ENCODE measurements at places on chromosomes 13 and 19.
A peak's percentile ranks its signal among the peaks of the same experiment; 100 is the strongest.

GRCh38 chr13:84433024-84433423 lies 550.8 kb upstream of the SLITRK1 start:
- no peak overlapping the region for H3K4me3 ChIP-seq
- no peaks in the 10 kb centered on the region for H3K27me3 ChIP-seq
- no peaks in the 10 kb centered on the region for H3K4me1 ChIP-seq
- H3K27ac ChIP-seq = no peak overlapping the region
- H3K36me3 ChIP-seq = no peaks in the 10 kb centered on the region

- no peak overlapping the region for H3K27ac ChIP-seq
- peaks cover 66% of the 10 kb centered on the region for H3K4me1 ChIP-seq
Observed at GRCh38 chr19:55638864-55639359, 1.9 kb upstream of the ZNF580 start.

DNA sequence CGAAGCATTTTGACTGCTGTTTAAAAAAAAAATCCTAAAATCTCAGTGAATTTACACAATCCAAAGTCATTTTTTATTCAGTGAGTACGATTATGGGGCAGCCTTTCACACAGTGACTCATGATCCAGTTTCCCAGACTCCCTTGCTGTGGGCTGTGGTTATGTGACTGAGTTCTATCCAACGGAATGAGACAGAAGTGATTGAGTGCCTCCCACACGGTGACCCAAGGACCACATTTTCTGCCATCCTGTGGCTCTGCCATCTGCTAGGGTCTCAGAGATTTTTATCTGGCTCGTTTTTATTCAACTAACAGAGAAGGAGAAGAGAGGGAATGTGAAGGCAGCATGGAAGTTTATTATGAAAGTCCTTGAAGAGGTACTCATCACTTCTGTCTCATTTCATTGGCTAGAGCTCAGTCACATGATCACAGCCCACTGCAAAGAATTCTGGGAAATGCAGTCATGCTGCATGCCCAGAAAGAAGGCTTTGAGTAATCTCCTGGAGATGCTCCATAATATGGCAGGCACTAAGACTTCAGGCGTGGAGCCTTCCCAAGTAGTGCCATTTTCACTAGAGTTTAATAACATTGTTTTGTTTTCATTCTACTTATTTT lies 999.4 kb downstream of the UQCRFS1 start:
- H3K27ac ChIP-seq = no peak overlapping the region
- no peaks in the 10 kb centered on the region for H3K27me3 ChIP-seq
- H3K4me1 ChIP-seq = no peaks in the 10 kb centered on the region
- no peaks in the 10 kb centered on the region for H3K36me3 ChIP-seq

GRCh38 chr13:73698859-73699258 lies 435.3 kb downstream of the KLF12 start:
- no peak for DNase-seq
- H3K27ac ChIP-seq = no peak overlapping the region
- no peak overlapping the region for H3K4me3 ChIP-seq

DNA sequence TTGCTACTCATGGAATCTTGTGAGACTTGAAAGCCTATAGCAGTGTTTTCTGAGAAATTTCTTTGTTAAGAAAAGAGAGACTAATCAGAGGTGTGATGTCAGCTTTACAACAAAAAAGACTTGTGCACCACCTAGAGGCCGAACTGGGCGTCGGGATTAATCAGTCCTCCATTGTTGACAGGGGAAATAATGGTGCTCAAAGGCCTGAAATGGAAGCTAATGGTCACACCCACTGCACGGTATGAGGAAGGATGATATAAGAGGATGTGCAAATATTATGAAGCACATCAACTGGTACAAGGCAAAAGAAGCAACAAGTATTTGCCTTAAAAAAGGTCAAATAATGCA lies 480.2 kb upstream of the MIR17HG start:
- no peaks in the 10 kb centered on the region for H3K36me3 ChIP-seq
- no peaks in the 10 kb centered on the region for H3K27me3 ChIP-seq
- no peak overlapping the region for H3K4me3 ChIP-seq
- H3K27ac ChIP-seq = no peak overlapping the region

DNA sequence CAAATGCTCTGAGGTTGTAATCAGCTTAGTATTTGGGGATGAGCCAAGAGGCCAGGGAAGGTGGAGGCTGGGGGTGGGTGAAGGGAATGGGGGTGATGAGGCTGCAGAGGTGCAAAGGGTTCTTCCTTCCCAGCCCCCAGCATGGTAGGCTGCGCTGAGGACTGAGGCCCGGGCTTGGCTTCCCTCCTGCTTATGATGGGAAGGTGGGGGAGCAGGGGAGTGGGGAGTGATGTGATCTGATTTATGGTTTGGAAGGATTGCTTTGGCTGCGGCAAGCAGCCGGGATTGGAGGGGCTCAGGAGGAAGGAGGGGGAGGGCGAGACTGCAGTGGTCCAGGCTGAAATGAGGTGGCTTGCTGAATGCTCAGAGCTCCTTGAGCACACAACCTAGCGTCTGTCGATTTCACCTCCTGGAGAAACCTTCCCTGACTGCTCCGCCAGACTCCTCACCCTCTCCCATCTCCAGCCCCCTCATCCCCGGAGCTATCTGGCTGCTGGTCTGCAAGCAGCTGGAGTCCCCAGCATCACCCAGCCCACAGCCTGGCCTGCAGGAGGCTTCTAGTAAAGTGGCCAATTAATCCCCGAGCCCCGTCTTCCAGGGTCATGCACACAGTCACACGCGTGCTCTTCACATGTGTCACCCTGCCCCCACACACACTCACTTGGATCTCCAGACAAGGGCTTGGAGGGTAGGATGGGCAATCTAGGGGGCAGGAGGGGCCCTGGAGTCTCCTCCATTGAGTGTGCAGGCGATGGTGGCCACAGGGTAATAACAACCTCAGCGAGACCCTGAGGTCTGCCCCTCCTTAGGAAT lies 757 bp upstream of the CLEC11A start:
- H3K27me3 ChIP-seq = no peaks in the 10 kb centered on the region
- H3K4me3 ChIP-seq = no peak overlapping the region
- no peak for DNase-seq
- H3K4me1 ChIP-seq = no peaks in the 10 kb centered on the region
- peak overlapping the region; percentile 50 for H3K27ac ChIP-seq
- no peaks in the 10 kb centered on the region for H3K36me3 ChIP-seq

DNA sequence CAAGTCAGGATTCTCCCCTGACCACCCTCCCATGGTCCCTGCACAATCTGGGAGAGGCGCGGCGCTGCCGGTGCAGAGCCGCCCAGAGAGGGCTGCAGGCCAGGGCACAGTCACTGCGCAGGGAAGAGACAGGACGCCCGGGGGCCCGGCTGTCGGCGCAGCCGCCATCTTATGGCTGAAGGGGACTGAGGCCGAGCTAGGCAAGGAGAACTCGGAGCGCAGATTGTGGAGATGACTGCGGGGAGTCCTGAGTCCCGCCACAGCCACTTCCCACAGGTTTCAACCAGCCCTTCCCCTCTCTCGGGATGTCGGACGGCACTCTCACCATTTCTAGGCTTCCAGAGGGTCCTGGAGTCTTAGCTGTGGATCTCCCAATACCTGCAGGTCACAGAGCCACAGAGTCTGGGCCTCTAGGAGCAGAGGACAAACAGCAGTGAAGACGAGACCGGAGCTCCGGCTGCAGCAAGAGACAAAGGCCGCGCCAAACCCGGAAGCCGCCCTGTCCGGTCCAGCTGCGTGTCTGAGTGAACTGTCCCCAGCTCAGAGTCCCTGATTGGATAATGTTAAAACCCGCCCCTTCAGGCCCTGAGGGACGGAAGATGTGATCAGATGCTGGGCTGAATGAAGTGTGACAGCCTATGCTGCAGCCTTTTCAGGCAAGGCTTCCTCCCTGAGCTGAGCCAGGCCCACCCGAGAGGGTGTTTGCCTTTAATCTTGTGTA lies at the start of gene ZNF708:
TSS of gene ZNF708 (minus strand) at position 526 of the 721 bp plus-strand sequence. CDS start at position 328, 198 bp downstream.
- no peaks in the 10 kb centered on the region for H3K4me1 ChIP-seq
- peak within 1 kb of the TSS; percentile 93 for H3K4me3 ChIP-seq
- no peaks in the 10 kb centered on the region for H3K27me3 ChIP-seq

DNA sequence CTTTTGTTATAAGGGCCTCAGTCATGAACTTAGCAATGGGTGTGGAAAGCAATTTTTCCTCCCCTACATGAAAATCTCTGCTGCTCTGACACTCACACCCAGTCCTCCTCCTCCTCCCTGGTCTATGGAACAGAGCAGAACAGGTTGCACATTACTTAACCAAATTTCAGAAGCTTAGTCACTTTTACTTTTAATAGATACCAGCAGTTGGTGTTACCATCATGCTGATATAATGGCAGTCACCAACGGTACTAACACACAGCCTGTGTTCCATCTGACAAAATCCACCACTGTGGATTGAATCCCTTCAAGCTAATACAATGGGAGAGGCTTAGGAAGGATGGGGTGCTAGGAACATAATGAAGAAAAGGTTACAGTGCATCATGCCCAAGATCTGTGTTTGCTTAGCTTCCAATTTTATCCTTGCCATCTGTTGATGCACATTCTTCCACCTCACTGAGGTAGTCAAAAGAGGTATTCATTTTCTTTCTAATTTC lies 9.8 kb downstream of the TPT1 start:
- no peaks in the 10 kb centered on the region for H3K27me3 ChIP-seq
- no peak for DNase-seq
- H3K27ac ChIP-seq = no peak overlapping the region
- no peaks in the 10 kb centered on the region for H3K36me3 ChIP-seq

GRCh38 chr13:76331943-76332712 lies 554.1 kb downstream of the KCTD12 start:
- H3K27me3 ChIP-seq = no peaks in the 10 kb centered on the region
- no peaks in the 10 kb centered on the region for H3K36me3 ChIP-seq
- no peak overlapping the region for H3K27ac ChIP-seq
- no peak for DNase-seq
- H3K4me1 ChIP-seq = no peaks in the 10 kb centered on the region
- H3K4me3 ChIP-seq = no peak overlapping the region

DNA sequence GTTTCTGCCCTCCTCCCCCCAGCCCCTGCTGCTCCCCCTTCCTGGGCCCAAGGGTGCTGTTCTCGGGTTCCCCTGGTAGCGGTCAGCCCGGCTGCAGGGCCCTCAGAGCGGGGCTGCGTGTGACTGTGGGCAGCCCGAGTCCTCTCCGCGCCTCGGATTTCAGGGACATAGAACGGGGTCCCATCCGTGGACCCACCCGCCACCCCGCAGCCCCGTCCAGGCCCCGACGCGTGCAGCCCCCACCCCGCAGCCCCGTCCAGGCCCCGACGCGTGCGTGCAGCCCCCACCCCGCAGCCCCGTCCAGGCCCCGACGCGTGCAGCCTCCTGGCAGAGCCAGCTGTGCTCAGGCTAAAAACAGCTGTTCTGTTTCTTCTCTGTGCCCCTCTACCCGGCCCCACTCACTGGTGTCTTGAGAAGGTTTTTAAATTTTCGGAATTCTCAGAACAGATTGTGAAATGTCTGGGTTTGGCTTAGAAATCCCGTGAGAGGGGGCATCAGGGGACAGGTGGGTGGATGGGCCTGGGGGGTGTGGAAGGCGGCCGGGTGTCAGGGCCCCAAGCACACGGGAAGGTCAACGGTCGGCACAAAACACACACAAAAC lies 5.5 kb upstream of the PRTN3 start:
- no peaks in the 10 kb centered on the region for H3K4me1 ChIP-seq
- H3K27me3 ChIP-seq = peaks cover 9% of the 10 kb centered on the region
- DNase-seq = no peak

DNA sequence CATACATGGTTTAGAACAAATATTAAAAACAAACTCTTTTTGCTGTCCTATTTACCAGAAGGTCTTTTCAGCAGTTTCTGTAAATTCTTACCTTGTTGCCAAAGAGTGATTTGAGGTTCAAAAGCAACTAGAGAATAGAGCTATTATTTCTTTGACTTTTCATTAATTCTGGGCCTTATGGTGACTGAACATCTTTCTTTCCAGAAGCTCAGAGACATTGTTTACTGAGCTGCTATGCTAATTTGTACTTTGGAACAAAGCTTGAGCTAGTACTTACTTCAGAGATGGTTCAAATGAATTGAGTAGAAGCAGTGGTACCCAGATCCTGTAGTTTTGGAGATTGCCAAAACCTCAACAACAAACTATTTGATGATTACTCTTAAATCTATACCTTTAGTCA lies 331.2 kb downstream of the SPRY2 start:
- no peak overlapping the region for H3K27ac ChIP-seq
- H3K4me1 ChIP-seq = no peaks in the 10 kb centered on the region
- H3K4me3 ChIP-seq = no peak overlapping the region
- H3K27me3 ChIP-seq = no peaks in the 10 kb centered on the region
- H3K36me3 ChIP-seq = no peaks in the 10 kb centered on the region

GRCh38 chr13:29888306-29888705 lies 37.9 kb upstream of the UBL3 start:
- DNase-seq = no peak
- H3K4me1 ChIP-seq = no peaks in the 10 kb centered on the region
- no peaks in the 10 kb centered on the region for H3K36me3 ChIP-seq
- H3K4me3 ChIP-seq = no peak overlapping the region
- H3K27ac ChIP-seq = no peak overlapping the region

- no peaks in the 10 kb centered on the region for H3K4me1 ChIP-seq
- no peak overlapping the region for H3K27ac ChIP-seq
- H3K27me3 ChIP-seq = no peaks in the 10 kb centered on the region
- no peak overlapping the region for H3K4me3 ChIP-seq
Observed at GRCh38 chr19:2970201-2970835, 7.0 kb upstream of the TLE6 start.

GRCh38 chr13:102792396-102792795 lies 6.4 kb downstream of the POGLUT2 start:
- H3K4me1 ChIP-seq = no peaks in the 10 kb centered on the region
- H3K27ac ChIP-seq = no peak overlapping the region
- peaks cover 9% of the 10 kb centered on the region for H3K36me3 ChIP-seq
- no peak overlapping the region for H3K4me3 ChIP-seq

- DNase-seq = no peak
- no peak overlapping the region for H3K4me3 ChIP-seq
- no peaks in the 10 kb centered on the region for H3K36me3 ChIP-seq
- H3K27me3 ChIP-seq = no peaks in the 10 kb centered on the region
Observed at GRCh38 chr19:28028881-28029444, 1184.0 kb downstream of the UQCRFS1 start.

GRCh38 chr19:47469363-47469700 lies 2.4 kb downstream of the SLC8A2 start:
- DNase-seq = no peak
- no peak overlapping the region for H3K27ac ChIP-seq
- H3K4me1 ChIP-seq = no peaks in the 10 kb centered on the region
- no peak overlapping the region for H3K4me3 ChIP-seq
- no peaks in the 10 kb centered on the region for H3K36me3 ChIP-seq

GRCh38 chr13:99433543-99434075 lies 67.7 kb upstream of the TM9SF2 start:
- H3K27me3 ChIP-seq = no peaks in the 10 kb centered on the region
- no peak overlapping the region for H3K4me3 ChIP-seq
- H3K36me3 ChIP-seq = no peaks in the 10 kb centered on the region
- H3K27ac ChIP-seq = peak overlapping the region; percentile 83

GRCh38 chr13:29754473-29754806 lies 96.0 kb downstream of the UBL3 start:
- no peak overlapping the region for H3K4me3 ChIP-seq
- H3K27me3 ChIP-seq = no peaks in the 10 kb centered on the region
- no peaks in the 10 kb centered on the region for H3K4me1 ChIP-seq
- no peak for DNase-seq
- no peak overlapping the region for H3K27ac ChIP-seq

DNA sequence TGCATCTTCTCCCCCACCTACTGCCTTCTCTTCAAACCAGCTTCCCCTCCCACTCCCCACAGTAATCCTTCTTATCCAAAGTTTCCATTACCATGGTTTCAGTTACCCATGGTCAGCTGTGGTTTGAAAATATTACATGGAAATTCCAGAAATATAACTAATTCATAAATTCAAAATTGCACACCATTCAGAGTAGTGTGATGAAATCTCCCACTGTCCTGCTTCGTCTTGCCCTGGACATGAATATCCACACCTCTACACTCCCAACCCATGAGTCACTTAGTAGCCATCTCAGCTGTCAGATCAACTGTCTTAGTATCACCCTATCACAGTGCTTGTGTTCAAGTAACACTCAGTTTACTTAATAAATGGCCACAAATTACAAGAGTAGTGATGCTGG lies 3.8 kb upstream of the KCTD12 start:
- no peaks in the 10 kb centered on the region for H3K4me1 ChIP-seq
- H3K36me3 ChIP-seq = no peaks in the 10 kb centered on the region
- DNase-seq = no peak
- no peak overlapping the region for H3K27ac ChIP-seq

All from Peyer's patch (tissue), 4 donors.